ENCODE measurements at places on chromosomes 5 and 9.

GRCh38 chr9:4298255-4299004, 1.4 kb downstream of the GLIS3 start:
- DNase-seq: peak; percentile 56

DNA sequence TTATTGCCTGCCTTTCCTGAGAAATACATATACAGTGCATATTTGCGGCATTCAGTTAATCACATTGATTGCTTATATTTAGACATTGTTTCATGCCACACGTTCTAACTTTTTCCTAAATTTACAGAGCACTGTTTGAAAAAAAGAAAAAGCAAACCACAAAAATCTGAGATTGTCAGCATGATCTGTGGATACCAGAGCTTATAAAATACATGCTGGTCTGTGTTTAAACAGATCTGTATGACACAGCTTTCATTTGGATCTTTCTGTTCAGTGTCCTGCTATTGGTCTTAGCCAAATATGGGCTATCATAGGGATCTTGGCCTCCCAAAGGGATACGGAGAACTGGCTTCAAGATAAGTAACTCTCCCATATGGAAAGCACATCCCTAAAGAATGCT, 20.2 kb downstream of the ALDH1A1 start:
- DNase-seq: no peak

DNA sequence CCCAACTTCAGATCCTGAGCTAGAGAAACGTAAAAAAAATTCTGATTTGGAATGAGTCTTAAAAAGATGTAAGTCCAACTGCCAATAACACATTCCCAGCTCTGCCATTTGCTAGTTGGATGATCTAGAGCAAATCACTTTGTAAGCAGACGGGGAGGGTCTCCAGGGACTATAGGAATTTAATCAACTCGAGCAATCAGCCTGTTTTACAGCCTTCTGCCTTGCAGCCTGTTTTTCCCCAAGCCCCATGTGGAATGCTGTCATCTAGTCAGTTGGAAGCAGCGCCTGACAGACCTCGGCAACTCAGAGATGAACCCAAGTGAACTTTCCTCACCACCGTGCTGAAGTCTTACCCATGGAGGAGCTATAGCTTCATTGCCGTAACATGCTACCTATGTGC, 34.8 kb upstream of the HRH2 start:
- DNase-seq: no peak

DNA sequence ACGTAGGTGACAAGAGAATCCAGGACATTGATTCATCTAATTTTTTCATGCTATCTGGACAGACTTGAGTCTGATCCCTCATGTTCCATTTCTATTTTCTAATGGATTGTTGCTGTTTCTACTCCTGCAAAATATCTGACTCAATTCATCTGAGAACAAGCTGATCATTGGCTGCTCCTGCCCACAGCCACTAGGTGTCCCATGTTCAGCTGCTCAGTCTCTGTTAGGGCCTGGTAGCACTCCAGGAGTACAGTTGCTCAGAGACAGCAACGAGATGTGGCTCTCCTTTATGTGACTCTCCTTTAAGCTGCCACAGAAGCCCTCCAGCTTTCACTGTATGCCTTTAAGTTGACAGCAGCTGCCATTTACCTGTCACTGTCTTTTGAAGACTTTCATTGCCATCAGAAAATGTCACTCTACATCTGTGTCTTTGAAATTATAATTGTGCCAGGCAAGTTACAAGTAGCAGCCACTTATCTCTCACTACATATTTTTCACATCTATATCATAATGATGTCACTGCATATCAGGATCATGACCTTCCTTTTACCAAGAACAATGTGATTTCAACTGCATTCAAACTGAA, 1944.2 kb upstream of the NUDT12 start:
- DNase-seq: peak; percentile 2

GRCh38 chr5:132313366-132313765, 19.2 kb downstream of the SLC22A4 start:
- DNase-seq: no peak

DNA sequence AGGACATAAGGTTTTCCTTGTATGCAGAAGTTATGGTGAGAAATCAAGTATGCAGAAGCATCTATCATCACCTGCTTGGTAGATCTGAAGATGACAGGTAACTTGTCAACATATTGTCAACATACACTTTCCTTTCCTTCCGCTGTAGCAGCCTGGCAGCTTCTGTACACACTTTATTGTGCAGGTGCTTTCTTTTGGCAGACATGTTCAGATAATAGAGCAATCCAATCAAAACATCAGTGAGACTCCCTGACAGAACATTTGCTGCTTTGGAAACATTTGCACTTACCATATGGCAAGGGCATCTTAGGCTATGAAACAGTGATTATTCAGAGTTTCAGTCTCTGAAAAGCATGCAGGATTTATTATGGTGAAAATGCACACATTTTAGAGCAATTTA, 161.1 kb upstream of the CDH12 start:
- no peak for DNase-seq

DNA sequence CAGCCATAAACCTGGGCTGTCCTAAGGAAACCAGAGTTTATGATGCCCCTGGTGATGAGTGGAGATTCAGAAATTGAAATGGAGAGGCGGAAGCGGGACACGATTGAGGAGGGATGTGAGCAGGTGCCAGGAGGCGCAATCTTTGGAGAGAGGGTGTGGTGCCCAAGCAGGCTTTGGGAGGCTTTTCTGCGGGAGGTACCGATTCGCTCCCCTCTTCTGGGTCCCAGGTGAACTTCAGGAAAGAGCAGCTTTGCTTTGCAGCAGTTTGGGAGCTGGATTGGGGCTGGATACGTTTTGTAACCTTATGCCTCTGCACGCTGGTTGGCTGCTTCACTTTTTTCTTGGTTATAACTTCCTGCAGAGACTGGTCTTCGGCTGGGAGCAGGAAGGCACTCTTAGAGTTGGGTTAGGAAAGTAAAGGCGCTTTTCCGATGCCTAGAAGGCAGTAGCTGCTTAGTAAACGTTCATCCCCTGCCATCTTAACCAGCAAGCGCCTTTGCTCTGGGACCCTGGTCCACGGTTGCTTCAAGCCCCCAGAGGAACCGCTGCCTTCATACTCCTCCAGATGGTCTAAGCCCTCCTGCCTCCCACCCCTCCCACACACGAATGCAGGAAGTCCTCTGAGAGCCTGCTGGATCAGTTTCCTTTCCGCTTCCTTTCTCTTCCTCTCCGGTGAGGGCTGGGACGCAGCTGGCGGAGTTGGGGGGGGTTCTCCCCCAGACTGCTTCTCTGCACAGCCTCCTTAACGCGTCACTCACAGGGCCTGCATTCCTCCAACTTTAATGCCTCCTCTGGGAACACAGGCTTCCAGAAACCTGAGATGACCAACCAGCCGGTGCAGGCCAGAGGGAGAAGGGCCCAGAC, 15.2 kb upstream of the NEK6 start:
- peak; percentile 84 for DNase-seq

DNA sequence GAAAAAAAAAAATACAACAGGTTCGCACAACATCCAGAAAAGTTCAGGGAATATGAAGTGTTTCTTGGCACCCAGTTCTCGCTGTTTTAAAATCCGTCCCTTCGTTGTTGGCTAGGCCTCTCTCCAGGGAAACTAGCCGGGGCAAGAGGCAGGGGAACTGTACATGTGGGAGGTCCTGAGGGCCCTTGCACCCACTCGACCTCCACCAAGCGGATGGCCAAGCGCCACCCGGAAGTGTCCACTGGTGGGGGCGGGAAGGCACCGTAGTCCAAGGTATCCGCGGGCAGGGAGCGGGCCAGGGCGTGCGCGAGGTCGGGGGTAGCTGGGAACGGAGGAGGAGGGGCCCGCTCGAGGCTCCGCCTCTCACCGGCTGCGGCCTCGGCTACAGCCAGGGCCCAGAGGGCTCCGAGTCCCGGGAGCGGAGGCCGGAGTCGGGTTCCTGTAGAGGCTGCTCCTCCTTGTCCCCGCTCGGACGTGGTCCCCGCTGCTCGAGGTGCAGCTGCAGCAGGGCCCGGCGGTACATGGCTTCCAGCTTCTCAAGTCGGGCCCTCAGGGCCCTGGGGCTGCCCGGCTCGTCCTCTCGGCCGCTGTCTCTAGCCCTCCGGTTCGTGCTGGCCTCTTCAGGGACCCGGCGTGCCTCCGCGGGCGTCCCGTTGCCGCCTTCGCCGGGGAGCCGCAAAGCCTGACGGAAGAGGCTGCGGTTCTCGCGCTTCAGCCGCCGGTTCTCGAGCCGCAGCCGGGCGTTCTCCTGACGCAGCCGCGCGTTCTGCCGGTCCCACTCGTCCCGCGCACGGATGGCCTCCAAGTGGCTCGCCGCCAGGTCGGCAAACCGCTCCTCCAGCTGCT, 720 bp downstream of the TUSC1 start:
- peak; percentile 89 for DNase-seq

DNA sequence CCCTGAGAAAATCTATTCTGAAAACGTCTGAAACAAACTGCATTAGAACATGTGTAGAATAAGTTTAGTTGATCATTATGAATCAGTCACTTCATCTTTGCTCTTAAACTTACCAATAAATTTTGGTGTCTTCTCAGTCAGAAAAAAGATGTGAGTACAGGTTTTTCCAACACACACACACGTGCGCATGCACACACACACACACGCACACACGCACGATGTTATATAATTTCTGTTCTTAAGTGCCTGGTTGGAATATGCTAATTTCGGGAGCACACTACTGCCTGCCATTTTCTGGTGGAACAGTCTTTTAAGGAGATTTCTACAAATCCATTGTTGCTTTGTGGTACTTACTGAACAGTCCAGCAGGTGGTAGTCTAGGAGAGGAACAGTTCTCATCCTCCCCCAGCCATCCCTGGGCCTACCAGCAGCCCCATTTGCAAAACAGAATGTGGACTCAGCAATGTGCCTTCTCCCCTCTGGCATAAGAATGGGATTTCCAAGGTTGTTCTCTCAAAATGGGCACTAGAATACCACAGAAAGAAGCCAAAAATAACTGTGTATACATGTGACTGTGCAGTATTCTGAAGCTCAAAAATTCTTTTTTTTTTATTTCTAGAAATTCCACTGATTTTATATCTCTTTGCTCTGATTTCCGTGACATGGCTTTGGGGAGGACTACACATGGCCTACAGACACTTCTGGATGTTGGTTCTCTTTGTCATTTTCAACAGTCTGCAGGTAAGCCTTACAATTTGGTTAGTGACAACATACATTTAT, 281.3 kb downstream of the ARRDC3 start:
- peak; percentile 80 for DNase-seq

DNA sequence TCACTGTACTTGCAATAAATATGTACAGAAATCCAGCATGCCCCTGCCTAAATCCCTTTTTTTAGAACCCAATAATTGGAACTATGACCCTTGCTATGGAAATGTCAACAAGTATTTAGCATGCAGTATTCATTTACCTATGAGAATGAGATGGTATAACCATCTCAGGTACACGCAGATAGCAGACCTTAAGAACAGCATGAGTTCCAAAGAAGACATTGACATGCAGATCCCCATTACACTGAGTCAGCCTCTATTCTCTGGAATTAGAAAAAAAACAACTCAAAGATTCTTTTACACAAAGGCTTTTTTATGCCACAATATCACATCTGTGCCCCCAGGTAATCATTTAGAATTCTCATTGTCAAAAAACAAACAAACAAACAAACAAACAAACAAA, 325.6 kb upstream of the TLE4 start:
- no peak for DNase-seq

DNA sequence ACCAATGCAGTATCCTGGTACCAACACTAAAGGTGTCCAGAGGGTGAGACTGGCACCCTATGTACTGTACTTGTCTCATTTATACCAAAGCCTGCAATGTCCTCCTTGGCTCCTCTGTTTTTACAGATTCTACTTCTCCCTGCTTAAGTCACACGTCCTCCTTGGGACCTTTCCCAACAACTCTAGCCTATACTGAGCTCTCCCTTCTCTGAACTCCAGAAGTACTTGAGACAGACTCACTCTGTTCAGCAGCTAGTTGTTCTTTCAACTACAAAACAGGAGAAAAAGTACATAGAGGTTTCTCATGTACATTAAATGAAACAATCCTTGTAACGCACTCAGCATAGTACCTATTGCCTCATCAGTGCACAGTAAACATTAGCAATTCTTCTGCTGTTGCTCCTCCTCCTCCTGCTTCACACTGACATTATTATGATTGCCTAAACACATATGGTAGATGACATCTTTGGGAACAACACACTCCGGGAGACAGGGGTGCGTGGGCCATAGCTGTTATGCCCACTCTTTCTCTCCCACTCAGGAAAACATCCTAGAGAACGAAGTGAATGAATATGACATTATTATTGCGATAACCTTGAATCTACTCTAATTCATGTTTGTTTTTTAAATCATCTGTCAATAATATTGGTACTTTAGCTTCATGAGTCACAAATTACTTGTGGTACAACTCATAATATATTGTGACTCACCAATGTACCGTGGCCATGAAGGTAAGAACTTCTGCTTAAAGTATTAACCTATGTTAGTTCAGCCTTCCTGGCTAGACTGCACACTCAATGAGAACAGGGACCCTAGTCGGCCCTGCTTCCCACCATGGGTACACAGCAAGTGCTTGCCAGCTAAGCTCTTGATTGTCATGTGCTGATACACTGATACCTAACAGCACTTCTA, 180.3 kb upstream of the ADRA1B start:
- no peak for DNase-seq

- no peak for DNase-seq
Measured at GRCh38 chr9:99251157-99251556, 29.1 kb downstream of the SEC61B start.

DNA sequence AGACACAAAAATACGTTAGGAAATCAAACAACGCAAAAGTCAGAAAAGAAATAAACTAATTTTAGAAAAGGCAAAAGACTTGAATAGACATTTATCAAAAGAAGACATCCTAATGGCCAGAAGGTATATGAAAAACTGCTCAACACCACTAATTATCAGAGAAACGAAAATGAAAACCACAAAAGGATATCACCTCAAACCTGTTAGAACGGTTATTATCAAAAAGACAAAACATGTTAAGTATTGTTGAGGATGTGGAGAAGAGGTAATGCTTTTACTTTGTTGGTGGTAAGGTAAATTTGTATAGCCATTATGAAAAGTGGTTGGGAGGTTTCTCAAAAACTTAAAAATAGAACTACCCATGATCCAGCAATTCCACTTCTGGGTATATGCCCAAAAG, 230.0 kb upstream of the RGMB start:
- no peak for DNase-seq

- DNase-seq: no peak
Measured at GRCh38 chr9:91755761-91756509, 194.1 kb downstream of the ROR2 start.

DNA sequence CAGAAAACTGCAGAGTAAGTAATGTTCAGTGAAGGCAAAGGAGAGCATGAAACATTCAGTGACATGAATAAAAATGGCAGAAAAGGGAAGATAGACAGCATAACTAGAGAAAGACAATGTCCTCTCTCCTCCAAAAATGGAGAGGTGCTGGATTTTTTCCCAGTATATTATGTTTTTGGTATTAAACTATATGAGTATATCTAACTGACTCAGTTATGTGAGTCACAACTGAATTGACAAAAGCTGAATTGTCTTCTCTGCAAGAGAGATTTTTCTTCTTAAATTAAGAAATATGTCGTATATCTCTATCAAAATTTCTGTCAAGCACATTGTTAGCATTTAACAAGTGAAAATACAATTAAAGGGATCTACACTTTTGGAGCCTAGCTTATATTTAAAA, 375.1 kb downstream of the CHSY3 start:
- no peak for DNase-seq

- DNase-seq: peak; percentile 61
Measured at GRCh38 chr5:79109527-79110492, 1.8 kb upstream of the BHMT start.

- no peak for DNase-seq
Measured at GRCh38 chr5:142852416-142853198, 82.4 kb downstream of the ARHGAP26 start.
